ENCODE measurements at places on chromosomes 3 and 15.

GRCh38 chr15:48609486-48609885 lies 36.0 kb downstream of the FBN1 start:
- DNase-seq: no peak

DNA sequence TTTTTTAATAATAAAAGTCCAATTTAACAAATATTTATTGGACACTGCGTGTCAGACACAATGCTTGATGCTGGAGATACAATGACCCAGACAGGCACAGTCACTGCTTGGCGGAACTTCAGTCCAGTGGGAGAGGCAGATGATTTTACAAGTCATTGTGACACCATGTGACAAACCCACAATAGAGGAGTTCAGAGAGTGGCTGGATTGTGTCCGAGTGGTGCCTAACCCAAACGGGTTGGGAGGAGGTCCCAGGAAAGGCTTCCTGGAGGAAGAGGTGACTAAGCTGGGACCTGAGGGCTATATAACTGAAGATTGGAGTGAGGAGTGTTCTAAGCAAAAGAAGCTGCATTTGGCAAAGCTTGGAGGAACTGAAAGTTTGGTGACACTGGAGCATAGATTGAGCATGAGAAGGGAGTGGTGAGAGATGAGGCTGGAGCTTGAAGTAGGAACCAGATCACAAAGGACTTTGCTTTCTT lies 41.4 kb downstream of the CRTC3 start:
- no peak for DNase-seq

DNA sequence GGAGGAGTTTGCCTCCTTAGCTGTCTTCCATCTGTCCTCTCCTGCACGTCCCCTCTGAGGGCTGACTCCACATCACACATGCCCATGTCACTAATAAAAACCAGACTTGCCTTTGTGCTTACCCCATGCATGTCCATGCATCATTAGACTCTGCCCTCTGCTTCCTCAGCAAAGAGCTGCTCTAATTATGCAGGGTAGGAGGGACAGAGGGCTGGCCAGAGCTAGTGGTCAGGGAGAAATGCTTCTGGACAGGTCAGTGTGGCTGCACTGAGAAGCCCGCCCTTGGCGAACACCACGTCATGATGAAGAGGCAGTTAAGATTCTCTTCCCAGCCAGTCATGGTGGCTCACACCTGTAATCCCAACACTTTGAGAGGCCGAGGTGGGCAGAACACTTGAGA lies 8.9 kb downstream of the CA12 start:
- no peak for DNase-seq

- DNase-seq: no peak
These were observed 252.7 kb downstream of the TJP1 start for GRCh38 chr15:29569533-29570092.

DNA sequence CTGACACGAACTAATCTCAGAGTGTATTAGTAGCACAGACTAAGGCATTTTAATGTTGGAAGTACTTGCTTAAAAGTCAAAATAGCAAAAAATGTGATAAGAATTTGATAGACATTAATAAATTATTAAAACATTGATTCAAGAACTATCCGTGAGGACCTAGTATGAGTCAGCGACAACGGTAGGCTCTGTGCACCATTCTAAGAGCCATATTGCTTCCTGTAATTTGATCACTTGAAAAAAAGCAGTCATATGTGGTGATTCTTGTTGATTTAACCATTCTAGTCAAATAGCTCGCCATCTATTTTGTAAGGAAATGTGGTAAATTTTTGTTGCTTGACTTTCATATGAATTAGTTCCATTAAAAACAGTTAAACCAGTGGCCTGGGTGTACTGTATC lies 534.9 kb upstream of the ARRDC4 start:
- peak; percentile 52 for DNase-seq

- no peak for DNase-seq
These were observed 10.1 kb downstream of the CRTC3 start for GRCh38 chr15:90539789-90540188.

DNA sequence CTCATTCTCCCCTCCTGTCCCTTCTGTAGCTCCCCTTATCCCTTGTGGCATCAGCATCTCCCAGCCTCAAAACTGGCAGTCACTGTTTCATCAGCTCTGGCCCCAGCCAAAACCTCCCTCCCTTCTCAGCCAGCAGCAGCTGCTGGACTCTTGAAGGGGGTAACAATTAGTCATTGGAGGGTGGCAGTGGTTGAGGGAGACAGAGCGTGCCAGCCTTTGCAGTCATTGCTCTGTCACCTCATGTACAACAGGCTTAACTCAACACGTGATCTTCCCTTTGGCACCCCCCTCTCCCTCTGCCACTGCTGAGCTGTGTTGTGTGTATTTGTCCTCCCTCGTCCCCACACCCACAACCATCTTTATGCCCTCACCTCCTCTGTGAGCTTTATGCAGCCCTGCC lies 28.2 kb downstream of the RBP2 start:
- DNase-seq: peak; percentile 44

- no peak for DNase-seq
These were observed 140.6 kb downstream of the RYR3 start for GRCh38 chr15:33451385-33451784.

GRCh38 chr3:27340534-27340933 lies 28.6 kb downstream of the NEK10 start:
- no peak for DNase-seq

DNA sequence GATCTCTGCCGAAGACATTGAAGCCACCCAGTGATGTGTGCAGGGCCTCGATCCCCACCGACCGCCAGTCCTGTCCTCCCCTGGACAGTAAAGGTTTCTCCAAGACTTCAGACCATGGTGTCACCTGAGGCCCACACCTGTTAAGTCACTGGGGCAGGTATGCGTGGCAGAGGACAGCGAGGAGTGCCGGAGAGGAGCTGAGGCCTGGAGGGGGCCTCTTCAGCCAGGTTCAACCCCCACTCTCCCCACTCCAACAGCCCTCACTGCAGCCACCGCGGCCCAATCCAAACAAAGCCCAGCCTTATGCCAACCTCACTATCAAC lies 2.4 kb downstream of the GOLGA8B start:
- DNase-seq: no peak

DNA sequence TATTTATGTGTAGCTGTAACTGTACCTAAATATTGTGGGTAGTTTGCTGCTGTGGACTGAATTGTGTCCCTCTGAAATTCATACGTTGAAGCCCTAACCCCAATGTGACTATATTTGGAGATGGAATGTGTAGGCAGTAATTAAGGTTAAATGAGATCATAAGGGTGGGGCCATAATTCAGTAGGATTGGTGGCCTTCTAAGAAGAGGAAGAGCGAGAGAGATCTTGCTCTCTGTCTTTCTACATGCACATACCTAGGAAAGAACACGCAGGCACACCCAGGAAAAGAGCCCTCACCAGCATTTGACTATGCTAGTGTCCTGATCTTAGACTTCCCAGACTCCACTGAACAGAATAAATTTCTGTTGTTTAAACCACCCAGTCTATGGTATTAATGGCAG lies 67.6 kb upstream of the CFAP20DC start:
- no peak for DNase-seq

GRCh38 chr3:168030577-168030976 lies 65.1 kb downstream of the GOLIM4 start:
- DNase-seq: no peak

DNA sequence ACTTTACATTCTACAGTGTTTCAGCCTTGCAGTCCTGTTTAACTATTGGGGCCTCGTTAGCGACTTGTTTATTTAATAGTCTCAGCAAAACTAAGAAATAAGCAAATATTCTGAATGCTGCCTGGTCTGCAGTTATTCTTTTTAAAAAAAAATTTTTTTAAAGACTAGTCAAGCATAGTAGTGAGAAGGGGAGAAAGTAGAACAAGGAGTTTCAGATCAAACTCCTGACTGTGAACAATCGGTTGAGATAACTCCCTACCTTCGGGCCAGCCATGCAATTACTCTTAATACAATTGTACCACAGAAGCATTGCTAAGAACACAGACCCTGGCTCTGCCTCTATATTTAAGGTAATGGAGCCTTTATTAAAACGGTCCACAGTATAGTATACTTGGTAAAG lies 5.8 kb upstream of the DUT start:
- no peak for DNase-seq

- no peak for DNase-seq
These were observed 423.4 kb upstream of the WNT5A start for GRCh38 chr3:55910543-55910942.

DNA sequence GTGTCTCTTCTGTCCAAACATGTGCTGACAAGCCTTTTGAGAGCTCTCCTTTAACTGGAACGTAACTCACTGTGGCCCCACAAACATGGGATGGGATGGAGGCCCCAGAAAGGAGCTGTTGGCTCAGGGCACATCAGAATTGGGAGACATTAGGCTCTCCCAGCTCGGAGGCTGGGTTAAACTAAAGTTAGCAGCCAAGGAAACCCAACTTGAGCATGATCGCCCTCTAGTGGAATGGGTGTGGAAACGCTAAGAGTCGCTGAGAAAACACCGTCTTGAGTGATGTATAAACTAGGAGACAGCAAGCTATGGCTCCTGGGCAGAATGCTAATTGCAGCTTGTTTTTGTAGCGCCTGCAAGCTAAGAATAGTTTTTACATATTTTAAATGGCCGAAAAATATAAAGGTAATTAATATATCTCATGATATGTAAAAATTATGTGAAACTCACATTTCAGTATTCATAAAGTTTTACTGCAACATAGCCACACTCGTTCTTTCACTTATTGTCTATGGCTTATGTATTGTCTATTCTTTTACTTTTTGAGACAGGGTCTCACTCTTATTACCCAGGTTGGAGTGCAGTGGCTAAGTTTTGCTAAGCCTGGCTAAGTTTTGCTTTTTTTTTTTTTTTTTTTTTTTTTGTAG lies 138.8 kb upstream of the HACD2 start:
- DNase-seq: peak; percentile 56

DNA sequence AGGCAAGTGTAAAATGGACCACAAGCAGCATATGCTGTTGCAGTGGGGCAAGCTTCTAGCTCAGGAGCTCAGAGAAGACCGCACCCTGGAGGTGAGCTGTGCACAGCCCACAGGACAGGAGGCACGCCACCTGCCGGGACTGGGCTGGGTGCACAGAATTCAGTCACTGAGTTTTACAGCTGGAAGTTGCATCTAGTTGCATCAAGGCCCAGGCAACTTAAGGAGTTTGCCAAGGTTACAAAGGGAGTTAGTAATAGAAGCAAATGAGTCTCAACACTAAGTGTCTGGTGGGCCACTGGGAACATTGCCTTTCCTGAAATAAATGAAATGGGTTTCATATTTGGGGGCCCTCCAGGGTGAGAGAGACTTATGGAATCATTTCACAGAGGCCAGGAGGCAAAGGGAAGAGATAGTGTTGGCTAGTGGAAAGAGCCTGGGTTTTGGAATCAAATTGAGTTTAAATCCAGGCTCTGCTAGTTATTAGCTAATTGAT lies 36.0 kb upstream of the TIMP4 start:
- no peak for DNase-seq

DNA sequence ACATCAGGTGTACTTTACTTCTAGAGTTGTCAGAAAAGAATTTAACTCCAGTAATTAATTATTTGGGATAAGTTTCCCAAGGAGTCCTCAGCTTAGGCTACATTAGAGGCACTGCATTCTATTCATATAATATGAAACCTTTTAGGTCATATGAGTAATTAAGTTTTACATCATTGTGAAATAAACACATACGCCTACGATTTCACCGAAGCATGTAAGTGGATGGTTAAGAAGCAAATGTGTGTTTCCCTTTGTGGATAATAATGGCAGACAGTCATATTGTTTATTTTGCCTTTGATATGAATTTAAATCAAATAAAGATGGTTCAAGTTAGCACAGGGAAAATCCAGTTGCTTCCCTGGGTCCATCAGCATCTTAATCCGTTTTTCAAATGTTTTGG lies 535.9 kb upstream of the ATP11B start:
- no peak for DNase-seq

DNA sequence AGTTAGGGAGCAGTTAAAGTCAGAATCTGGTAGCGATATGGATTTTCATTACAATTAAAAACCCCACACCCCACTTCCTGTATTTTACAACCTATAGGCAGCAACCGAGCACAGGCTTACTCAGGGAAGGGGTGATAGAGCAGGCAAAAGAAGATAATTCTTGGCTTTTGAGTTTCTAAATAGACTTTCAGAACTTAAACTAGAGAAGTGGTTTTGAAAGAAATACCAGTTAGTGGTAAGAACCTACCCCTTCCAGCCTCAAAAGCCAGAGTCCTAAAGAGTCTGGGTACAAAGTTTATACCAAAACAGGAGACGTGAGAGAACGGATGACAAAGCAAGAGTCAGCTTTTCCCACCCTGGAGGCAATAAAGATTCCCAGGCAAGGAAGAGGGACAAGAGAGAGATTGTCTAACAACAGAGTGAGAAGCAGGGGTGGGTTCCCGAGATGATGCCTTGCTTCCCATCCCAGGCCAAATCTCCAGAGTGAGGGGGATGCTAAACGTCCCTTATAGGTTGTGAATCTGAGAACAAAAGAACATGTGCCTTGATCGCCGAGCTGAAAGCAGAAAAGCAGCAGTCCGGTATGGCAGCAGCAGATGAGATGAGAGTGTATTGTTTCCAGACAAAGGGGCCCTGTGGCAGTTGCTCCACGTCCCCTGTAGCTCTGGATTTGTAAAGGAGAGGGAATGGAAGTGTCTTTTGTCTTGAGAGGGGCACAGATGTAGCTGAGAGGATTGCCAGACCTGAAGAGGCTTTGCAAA lies 36.8 kb downstream of the KLHL6 start:
- DNase-seq: no peak

GRCh38 chr3:71813704-71814103 lies 28.8 kb upstream of the PROK2 start:
- DNase-seq: no peak

DNA sequence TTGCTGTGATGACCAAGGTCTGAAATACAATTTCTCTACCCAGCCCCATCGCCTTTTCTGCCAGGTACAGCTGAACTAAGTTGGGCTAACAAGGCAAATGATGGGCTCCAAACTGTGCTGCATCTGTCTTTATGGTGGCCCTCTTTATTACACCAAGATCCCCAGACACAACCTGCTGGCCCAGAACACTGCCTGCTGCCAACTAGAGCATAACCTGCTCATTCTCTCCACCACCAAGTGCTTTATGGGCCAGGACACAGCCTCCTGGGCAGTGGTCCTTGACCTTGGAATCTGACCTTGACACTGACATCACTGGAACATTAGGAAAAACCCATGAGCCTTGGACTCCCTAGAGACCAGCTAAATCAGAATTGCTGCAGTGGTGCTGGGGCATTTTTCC lies 3.3 kb downstream of the LINS1 start:
- no peak for DNase-seq

DNA sequence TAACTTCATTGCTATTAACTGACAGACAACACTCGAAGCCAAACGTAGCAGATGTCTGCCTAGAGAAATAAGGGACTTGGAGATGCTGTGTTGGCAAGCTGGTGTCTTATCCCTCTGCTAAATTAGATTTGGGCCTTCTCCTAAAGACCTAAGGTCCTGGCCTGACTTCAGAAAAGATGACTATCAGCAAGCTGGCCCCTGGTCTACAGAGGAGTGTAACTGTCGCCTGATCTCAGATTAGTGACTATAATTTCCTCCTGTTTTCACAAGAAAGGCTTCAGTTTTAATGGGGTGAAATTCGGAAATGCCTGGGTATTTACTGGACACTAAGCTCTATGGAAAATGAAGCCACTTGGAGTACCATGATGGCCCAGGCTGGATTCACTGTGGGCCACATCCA lies 53.1 kb upstream of the SLC7A14 start:
- DNase-seq: no peak
